ENCODE measurements at places on chromosomes 16 and 17. TPM values are rescaled to one million over a fixed set of nuclear protein-coding genes. Genes with fewer than 3 reads are reported as not detected.

The STAC2 gene
- polyA plus RNA-seq: not detected

The USP7 gene
- polyA plus RNA-seq: 9.4 TPM

The BEAN1 gene
- not detected for polyA plus RNA-seq

The TMEM235 gene
- not detected for polyA plus RNA-seq

The CCL13 gene
- polyA plus RNA-seq: not detected

The ABCC12 gene
- not detected for polyA plus RNA-seq

The ABAT gene
- polyA plus RNA-seq: 3.3 TPM

The AANAT gene
- 1.1 TPM for polyA plus RNA-seq

The SPEM1 gene
- polyA plus RNA-seq: not detected

The NOG gene
- 1.3 TPM for polyA plus RNA-seq

The FBXO39 gene
- polyA plus RNA-seq: not detected

The TTLL6 gene
- polyA plus RNA-seq: not detected

The HOXB3 gene
- polyA plus RNA-seq: 0.34 TPM

The C16orf92 gene
- polyA plus RNA-seq: not detected

The GNGT2 gene
- polyA plus RNA-seq: 10.3 TPM
